ENCODE measurements at places on chromosomes 5 and 9.

- DNase-seq: no peak
Measured at GRCh38 chr9:134604834-134605233, 36.8 kb upstream of the COL5A1 start.

- DNase-seq: no peak
Measured at GRCh38 chr5:1835431-1835830, 34.2 kb downstream of the NDUFS6 start.

DNA sequence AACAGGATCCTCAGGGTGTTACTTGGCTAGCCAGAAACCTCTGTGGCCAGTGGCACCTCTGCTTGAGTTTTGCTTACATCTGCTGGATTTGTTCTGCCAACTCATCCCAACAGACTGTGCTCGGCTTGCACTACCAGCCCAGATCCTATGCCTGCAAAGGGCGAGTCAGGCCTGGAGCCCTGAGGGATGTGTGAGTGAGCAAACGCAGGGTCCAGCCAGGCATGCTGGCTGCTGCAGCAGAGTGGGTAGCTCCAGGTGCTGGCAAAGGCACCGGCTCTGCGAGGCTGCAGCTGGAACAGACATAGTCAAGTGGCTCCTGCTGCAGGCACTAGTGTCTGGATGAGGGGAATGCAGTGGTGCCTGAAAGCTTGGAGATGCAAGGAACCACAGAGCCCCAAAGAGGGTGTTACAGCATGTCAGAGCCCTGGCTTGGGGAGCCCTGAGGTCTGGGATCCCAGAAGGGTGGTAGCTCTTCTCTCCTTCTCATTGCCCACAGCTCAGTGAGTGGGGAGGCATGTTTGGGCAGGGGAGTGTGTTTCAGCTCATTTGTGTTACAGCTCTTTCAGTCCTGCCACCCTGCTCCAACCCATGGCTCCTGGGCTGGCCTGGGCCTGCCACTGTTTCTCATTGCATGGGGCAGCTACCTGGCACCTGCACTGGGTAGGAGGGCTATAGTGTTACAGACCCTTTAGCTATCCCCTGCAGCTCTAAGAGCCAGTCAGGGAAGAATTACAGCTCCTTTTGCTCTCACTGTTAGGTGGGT, 332.6 kb downstream of the TAF11L14 start:
- DNase-seq: no peak

- no peak for DNase-seq
Measured at GRCh38 chr9:98529841-98530240, 178.9 kb downstream of the GABBR2 start.

- DNase-seq: no peak
Measured at GRCh38 chr5:74490814-74491213, 149.7 kb downstream of the ENC1 start.

DNA sequence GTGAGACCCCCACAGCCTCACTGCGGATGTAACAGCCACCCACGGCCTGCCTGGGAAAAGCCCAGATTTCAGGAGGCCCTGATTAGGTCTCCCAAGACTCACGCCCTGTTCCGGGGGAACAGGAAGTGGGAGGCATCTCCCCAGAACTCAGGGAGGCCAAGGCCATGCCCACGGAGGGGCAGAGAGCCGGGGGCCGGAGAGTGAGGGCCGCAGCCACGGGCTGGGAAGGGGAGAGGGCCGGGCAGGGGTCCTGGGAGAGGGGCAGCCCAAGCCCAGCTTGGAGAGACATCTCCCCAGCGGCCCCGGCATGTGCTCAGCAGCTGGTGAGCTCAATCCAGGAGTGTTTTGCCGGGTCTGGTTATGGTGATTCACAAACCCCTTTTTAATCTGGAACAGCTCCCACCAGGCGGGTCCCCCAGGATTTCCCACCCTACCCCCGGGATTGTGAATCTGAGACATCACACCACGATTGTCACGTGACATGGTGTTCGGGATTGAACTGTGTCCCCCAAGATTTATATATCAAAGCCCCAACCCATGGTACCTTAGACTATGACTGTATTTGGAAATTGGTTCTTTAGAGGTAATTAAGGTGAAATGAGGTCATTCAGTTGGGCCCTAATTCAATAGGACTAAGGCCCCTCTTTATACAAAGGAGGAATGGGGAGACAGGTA, 26.6 kb downstream of the KCNT1 start:
- DNase-seq: no peak

- no peak for DNase-seq
Measured at GRCh38 chr5:149859746-149860145, 84.8 kb downstream of the PDE6A start.

- DNase-seq: no peak
Measured at GRCh38 chr9:14761584-14761983, 39.1 kb upstream of the CER1 start.

- DNase-seq: no peak
Measured at GRCh38 chr9:111925784-111926183, 29.2 kb downstream of the UGCG start.

GRCh38 chr5:76504901-76505564, 101.9 kb downstream of the IQGAP2 start:
- DNase-seq: no peak

GRCh38 chr9:27247756-27248155, 49.2 kb downstream of the EQTN start:
- peak; percentile 57 for DNase-seq

DNA sequence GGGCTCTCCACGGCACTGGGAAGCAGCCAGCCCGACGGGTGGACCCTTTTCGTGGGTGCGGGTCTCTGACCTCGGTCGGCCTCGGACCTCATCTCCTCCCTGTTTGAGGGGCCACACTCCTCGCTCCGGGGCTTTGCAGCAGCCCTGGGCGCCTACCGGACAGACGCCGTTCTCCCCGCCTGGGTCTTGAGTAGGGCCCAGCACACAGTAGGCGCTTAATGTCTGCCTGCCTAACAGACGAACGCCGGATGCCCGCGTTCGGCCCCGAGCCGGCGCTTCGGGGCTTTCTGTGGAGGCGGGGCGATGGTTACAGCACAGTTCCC, 842 bp upstream of the GTF3C5 start:
- DNase-seq: no peak

GRCh38 chr9:136212345-136212950, 7.5 kb upstream of the LHX3 start:
- no peak for DNase-seq

DNA sequence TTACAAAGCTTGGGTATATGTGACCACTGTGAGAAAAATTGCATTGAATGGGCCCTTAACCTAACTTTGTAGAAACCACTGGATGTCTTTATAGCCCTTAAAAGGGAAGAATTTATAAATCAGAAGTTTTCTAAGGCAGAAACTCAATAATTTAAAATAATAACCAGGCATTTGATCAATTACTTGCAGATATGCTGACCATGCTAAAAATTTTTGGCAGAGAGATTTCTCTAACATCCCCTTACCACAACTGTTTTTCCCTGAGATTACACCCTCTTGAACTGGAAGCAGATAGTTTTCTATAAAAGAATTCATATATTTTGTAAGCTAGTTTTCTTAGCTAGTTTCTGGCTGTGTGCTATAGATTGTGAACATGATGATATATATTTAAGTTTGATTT, 428.3 kb downstream of the KIF4B start:
- no peak for DNase-seq

- DNase-seq: no peak
Measured at GRCh38 chr5:19532936-19533335, 455.1 kb downstream of the CDH18 start.

Measured in ecto neural progenitor cell (in vitro differentiated cells).